ENCODE measurements at places on chromosomes 5 and 9. TPM values are rescaled to one million over a fixed set of nuclear protein-coding genes. Genes with fewer than 3 reads are reported as not detected.

RGS7BP gene
- total RNA-seq: not detected

IFNA7 gene
- total RNA-seq: not detected

- no peak for DNase-seq
These were observed 350.9 kb downstream of the GLIS3 start for GRCh38 chr9:3948826-3949556.

GRAMD2B gene
- total RNA-seq: not detected

DNA sequence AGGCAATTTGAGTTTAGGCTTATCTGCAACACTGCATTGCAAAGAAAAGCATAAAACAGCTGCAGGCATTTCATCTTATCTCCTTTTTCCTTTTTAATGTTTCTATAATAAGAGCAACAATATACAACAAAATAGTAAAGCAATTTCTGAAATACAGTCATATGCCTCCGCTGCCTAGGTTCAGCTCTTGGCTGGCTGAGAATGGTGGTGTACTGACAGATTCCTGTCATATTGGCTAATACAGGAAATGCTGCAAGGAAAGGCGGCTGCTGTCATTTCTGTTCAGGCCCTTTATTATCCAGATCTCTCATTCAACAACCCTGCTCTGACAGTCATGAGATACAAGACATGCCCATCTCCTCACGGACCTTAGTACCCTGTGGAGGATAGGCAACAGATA, 677.0 kb downstream of the TAF11L14 start:
- no peak for DNase-seq

- no peak for DNase-seq
These were observed 2.1 kb downstream of the LCN15 start for GRCh38 chr9:136762221-136762691.

GRCh38 chr5:61252643-61252925, 79.5 kb upstream of the ZSWIM6 start:
- no peak for DNase-seq

GRCh38 chr5:93421987-93422401, 159.0 kb downstream of the NR2F1-AS1 start:
- DNase-seq: no peak

SLC4A9 gene
- total RNA-seq: not detected

- no peak for DNase-seq
These were observed 106.5 kb downstream of the ANKRD55 start for GRCh38 chr5:56126487-56127179.

PTGR1 gene
- total RNA-seq: 554 TPM

AQP7 gene
- total RNA-seq: 0.97 TPM

- DNase-seq: no peak
These were observed 166.8 kb downstream of the MELK start for GRCh38 chr9:36739373-36740116.

DNA sequence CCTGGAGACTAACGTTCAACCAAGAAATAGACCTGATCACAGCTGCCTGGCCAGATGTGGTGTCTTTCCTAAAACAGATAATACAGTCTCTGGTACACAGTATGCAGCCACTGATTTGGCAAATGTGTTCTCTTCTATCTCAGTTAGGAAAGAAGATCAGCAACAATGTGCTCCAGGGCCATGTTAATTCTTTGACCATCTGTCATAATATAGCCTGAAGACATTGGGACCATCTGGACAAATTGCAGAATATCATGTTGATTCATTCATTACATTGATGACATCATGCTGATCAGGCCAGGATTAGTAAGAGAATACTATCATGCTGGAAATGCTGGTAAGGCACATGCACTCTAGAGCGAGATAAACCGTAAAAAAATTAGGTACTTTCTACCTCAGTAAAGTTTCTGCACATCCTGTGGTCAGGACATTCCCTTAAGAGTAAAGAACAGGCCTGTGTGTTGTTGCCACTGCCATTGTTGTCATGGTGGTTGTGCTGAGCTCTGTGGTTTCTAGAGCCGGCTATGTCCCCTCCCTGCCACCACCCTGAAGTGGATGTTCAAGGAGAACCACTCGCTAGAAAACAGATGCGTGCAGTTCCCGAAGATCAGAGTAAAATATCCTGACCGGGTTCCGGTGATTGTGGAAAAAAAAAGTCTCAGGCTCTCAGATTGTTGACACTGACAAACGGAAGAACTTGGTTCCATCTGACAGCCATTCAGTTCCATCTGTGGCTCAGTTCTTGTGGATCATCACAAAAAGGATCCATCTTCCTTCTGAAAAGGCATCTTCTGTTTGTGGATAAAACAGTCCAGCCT, 6.4 kb upstream of the JMY start:
- no peak for DNase-seq

- DNase-seq: no peak
These were observed 37.9 kb downstream of the CCNJL start for GRCh38 chr5:160274483-160274931.

DOCK2 gene
- total RNA-seq: 1.4 TPM

DNA sequence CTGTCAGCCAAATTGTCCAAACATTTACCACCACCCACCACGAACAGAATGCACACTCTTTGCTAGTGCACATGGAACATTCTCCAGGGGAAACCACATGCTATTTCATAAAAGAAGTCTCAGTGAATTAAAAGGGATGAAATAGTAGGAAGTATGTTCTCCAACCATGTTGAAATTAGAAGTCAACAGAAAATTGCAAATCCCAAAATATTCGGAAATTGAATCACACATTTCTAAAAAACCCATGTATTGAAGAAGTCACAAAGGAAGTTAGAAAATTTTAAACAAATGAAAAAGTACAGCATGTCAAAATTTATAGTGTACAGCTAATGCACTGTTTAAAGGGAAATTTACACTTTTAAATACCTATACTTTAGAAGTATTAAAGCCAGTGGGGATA, 50.8 kb downstream of the TGFBR1 start:
- no peak for DNase-seq

GRCh38 chr9:34928921-34929320, 29.2 kb upstream of the PHF24 start:
- no peak for DNase-seq

DNA sequence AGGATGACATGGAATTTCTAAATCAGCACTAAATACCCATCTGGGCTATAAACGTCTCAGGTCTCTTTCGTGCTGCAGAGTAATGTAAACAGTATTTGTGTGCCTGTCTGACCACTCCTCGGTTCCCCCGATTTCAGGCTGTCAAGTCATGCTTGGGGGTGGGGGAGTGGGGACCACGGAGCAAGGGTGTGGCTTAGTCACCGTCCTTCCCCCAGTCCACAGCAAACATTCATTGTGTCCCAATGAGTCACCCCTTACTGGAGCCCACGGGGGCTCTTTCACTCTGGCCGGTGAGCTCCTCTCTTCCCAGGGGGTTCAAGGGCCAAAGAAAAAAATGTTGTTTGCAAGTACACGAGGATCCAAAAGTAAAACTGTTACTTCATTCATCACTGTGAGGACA, 72.4 kb upstream of the ICE1 start:
- DNase-seq: peak; percentile 57

DNA sequence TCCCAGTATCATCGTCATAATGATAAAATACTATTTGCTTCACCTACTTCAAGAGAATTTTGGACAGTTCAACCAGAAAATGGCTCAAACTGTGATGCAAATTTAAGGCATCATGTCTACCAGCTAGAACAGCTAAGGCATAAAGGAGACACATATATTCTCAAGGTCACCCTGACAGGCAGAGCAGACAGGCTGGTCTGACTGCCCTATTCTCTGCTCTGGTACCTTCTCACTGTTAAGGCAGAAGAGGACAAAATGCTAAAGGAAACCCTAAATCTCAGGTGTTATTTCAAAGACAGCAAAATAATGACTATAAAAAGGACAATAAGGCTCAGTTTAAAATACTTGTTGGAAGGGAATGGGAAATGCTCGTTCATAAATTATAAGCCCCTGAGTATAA, 87.2 kb downstream of the MRPS27 start:
- DNase-seq: no peak

DNA sequence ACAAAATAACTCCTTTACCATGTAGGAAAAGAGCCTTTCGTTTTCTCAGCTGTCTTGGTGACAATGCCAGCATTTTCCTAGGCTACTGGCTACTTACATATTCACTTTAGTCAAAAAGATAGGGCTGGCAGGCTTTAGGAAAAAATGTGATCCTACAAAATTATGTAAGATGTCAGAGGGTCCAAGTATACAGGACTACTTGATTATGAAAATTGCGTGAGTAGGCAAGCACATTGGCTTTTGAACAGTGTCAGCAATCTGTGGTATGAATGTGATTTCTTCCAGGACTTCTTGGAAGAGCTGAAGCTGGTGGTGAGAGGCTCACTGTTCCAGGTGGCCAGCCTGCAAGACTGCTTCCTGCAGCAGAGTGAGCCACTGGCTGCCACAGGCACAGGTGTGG, 22.8 kb downstream of the THBS4 start:
- no peak for DNase-seq

GRCh38 chr5:154190595-154191304, at the start of gene GALNT10:
TSS of gene GALNT10 (plus strand) at chr5:154190733. CDS start at chr5:154190867, 134 bp downstream.
- peak; percentile 19 for DNase-seq

DNA sequence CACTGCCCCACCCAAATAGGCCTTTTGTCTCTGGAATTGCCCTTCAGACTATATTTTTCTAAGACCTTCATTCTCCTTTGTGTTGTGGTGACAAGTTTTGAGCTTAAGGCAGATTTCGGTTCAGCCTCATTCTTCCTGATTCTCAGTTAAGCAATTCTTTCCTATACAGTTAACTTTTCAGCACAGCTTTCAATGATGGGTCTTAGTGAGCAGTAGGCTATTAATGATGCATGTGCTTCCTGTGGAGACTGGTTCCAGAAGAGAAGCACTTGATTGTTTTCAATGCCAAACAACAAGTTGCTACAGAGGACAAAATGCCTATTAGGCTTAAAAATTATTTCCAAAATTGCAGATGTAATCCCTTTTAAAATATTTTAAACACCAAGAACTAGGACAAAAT, 47.7 kb upstream of the TLX3 start:
- no peak for DNase-seq

DNA sequence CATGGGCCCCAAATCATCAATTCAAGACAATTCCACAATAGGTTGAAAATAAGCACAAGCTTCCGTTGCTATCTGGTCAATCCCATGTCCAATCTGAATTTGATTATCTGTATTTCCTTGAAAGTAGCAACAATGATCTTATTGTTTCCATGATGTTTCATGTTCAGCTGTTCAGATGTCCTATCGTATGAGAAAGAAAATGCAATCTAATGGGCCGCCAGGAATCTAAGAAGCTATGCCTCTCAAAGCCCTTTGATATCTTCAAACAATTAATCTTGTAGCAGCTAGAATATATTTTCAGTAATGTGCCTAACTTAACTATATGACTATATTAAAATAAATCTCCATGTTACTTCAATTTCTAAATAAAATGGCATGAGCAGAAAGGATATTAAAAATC, 32.1 kb upstream of the ALDOB start:
- DNase-seq: no peak

DNA sequence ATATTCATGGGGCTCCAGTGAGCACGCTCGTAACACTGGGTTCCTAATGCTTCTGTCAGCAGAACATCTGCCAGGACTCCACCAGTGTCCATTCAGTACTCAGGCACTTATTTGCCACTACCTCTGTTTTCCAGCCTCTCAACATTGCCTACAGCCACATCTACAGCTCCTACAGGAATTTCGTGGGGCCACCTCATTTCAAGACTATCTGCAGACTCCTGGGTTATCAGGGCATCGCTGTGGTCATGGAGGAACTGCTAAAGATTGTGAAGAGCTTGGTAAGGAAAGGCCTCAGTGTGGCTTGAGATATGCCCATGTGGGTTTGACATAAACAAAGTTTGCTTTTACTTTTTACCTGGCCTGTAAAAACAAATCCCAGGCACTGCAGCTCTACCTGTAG, 92.9 kb downstream of the CYFIP2 start:
- DNase-seq: no peak

DNA sequence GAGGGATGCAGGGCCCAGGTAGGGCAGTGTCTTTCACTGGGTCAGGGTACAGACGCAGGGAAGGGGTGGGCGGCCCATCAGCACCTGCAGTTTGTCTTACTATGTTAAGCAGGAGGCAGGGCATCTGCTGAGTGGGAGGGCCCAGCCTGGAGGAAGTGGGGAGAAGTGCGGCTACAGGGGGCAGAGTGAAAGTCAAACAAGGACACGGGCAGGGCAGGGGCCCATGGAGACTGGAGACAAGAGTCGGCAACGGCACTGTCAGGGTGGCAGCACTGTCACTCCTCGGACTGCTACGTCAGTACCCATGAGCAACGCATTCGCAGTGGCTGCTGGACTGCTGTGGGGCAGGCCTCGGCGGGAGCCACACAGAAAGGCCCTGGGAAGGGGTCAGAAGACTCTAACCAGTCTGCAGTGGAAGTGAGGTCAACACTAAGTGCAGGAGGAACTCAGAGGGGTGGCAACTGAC, 19.7 kb downstream of the CAMSAP1 start:
- DNase-seq: no peak

HCN1 gene
- not detected for total RNA-seq

ECSCR gene
- not detected for total RNA-seq

DNA sequence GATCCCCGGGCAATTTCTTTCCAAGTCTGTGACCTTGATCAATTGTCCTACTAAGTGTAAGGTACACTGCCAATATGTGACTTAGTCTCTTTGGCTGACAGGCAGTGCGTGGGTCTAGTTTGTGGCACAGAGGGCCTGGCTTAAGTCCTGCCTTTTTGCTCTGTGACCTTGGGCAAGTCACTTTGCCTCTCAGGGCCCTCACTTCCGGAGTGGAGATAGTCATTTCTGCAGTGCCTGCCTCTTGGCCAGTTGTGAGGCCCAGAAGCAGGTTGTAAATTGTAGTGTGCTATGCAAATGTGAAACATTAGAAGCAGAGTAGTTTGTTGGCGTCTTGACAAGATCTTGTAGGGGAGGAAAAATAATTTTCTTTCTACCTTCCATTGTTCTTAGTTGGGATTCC, 39.0 kb downstream of the KIF4B start:
- DNase-seq: no peak

- no peak for DNase-seq
These were observed 19.8 kb upstream of the EXOC3 start for GRCh38 chr5:423233-423565.

MARVELD2 gene
- total RNA-seq: 0.08 TPM

- DNase-seq: no peak
These were observed 1.5 kb upstream of the MARCHF3 start for GRCh38 chr5:127031863-127032232.

GRCh38 chr5:180180421-180180820, 28.6 kb downstream of the RASGEF1C start:
- no peak for DNase-seq

DNA sequence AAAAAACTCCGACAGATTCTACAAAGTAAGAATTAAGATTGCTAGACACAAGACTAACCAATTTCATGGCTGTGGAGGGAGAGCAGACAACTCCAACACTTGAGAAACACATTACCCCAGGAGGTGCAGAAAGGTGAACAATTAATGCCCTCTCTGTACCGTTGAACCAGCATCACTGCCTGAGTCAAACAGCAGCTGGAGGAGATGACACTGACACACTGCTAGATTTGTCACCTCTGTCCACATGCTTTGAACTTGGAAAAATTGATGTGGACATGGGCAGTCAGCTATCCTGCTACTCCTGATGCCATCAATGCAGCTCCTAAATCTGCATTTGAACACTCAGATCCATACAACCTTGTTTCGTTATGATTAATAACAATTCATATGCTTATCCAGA, 51.7 kb downstream of the GPBP1 start:
- no peak for DNase-seq

PCA3 gene
- not detected for total RNA-seq

PDZD2 gene
- 1.2 TPM for total RNA-seq

- DNase-seq: no peak
These were observed 8.1 kb upstream of the KLF9 start for GRCh38 chr9:70422371-70423043.

C5orf34 gene
- 14.4 TPM for total RNA-seq

TIGD6 gene
- total RNA-seq: 7.4 TPM

SRD5A1 gene
- total RNA-seq: 34.9 TPM

FABP6 gene
- not detected for total RNA-seq

GABBR2 gene
- total RNA-seq: 0.91 TPM

All from H4 (cell line).